ENCODE measurements at places on chromosomes 5 and 9. TPM values are rescaled to one million over a fixed set of nuclear protein-coding genes. Genes with fewer than 3 reads are reported as not detected.

LURAP1L gene
- 1.3 TPM for total RNA-seq

GRCh38 chr5:137078171-137078665, 420.9 kb downstream of the SPOCK1 start:
- peaks cover 31% of the 10 kb centered on the region for H3K4me1 ChIP-seq
- no peak overlapping the region for H3K4me3 ChIP-seq
- H3K36me3 ChIP-seq = no peaks in the 10 kb centered on the region
- no peak for DNase-seq

DNA sequence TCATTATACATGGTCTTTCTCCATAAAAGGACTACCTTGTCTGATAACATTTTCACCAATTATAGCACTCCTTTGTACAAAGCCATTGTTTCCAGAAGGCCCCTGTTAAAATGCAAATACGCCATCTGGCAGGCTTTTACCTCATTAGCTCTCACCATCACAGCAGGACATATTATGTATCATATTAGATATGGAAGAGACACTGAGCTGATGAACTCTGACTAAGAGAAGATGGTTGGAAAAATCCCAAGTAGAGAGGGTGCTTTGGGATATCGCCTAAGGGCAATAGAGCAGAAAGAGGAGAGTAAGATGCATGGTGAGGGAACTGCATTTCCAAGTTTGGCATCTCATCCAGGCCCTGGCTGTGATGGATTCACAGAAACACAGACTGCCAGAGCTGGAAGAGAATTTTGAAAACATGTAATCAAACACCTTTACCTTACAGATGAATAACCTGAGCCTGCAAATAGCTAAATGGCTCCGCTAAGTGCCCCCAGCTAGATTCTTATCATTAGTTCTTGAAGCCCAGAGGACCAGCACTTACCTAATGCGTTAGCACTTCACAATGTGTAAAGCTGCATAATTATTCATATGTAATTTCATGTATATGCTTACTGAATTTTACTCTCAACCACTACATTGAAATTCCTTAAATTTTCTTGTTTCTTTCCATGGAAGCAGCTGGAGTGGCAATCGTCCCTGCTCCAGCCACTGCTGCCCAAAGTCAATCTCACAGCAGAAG, 393.6 kb upstream of the IZUMO3 start:
- H3K27ac ChIP-seq = no peak overlapping the region
- H3K27me3 ChIP-seq = no peaks in the 10 kb centered on the region
- H3K4me3 ChIP-seq = no peak overlapping the region
- H3K4me1 ChIP-seq = peaks cover 26% of the 10 kb centered on the region
- H3K36me3 ChIP-seq = no peaks in the 10 kb centered on the region

DNA sequence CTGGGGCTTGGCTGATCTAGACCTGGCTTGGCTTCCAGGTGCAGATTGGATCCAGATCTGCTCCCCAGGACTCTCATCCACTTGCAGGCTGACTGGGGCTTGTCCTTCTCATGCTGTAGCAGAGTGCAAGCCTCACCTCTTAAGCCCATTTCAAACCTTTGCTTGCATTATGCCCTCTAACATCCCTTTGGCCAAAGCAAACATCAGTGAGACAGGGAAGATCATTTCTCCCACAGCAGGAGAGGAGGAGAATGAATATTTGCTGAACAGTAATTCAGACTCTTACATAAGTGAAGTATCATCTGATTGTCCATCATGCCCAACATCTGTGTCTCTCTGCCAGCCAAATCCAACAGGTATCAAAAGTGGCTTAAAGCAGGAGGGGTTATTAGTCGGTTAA, 194.9 kb downstream of the C9orf152 start:
- H3K4me1 ChIP-seq = peaks cover 5% of the 10 kb centered on the region
- no peaks in the 10 kb centered on the region for H3K27me3 ChIP-seq
- DNase-seq = no peak

GRCh38 chr9:78519786-78520185, 222.9 kb downstream of the PSAT1 start:
- no peaks in the 10 kb centered on the region for H3K4me1 ChIP-seq
- H3K4me3 ChIP-seq = no peak overlapping the region
- H3K27me3 ChIP-seq = no peaks in the 10 kb centered on the region
- no peak for DNase-seq
- H3K27ac ChIP-seq = no peak overlapping the region

HCN1 gene
- total RNA-seq = 6.9 TPM

TAF11L13 gene
- total RNA-seq = not detected

DNA sequence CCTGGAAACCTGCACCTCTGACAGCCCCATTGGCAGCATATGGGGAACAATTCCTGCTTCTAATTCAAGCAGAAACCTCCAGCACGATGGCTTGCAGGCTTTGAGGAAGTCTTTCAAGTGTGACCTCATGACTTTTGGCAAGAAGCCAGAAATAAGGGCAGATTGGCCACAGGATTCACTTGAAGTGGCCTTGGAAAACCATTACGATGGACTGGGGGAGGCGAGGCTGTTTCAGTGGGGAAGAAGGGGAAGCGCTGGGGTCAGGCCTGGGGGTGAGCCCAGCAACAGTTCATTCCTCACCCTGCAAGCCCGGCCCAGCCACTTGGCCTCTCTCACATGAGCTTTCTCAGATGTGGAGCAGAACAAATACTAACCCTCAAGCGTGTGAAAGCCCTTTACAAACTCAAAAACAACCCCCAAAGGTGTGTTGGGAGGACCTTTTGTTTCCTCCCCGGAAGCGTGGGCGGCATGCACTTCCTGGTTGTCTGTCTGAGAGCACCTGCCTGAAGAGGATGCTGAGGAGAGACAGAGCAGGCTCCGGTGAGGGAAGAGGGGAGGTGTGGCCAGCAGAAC, 26.9 kb upstream of the EEIG1 start:
- peak overlapping the region; percentile 87 for H3K27ac ChIP-seq
- H3K36me3 ChIP-seq = peaks cover 7% of the 10 kb centered on the region
- H3K4me3 ChIP-seq = no peak overlapping the region

HTR1A gene
- total RNA-seq = 0.46 TPM

GRCh38 chr9:35771534-35771933, 17.5 kb upstream of the MSMP start:
- H3K36me3 ChIP-seq = no peaks in the 10 kb centered on the region
- peaks cover 18% of the 10 kb centered on the region for H3K4me1 ChIP-seq
- H3K27ac ChIP-seq = no peak overlapping the region
- no peak for DNase-seq
- H3K27me3 ChIP-seq = no peaks in the 10 kb centered on the region

GRCh38 chr5:159050316-159051143, 49.2 kb downstream of the EBF1 start:
- H3K36me3 ChIP-seq = no peaks in the 10 kb centered on the region
- peak overlapping the region; percentile 48 for H3K4me3 ChIP-seq
- DNase-seq = no peak
- H3K27me3 ChIP-seq = peaks cover 97% of the 10 kb centered on the region
- H3K4me1 ChIP-seq = peaks cover 33% of the 10 kb centered on the region
- no peak overlapping the region for H3K27ac ChIP-seq

FAXDC2 gene
- 5.5 TPM for total RNA-seq

DNA sequence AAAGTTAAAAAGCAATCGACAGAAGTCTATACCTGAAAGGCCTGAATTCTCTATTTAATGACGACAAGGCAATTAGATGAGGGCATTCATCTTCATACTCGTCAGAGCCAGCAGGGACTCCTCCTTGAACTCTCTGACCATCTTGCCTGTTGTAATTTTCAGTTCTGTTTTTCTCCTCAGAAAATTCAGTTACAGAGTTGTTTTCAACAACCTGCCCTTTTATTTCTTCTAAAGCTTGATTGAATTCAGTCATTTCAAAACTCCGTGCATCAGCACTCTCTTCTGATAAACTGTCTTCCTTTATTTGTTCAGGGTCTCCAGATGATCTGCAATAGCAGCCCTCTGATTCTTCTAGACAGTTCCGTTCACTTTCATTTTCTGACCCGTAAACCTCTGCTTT, 15.6 kb downstream of the RIOK2 start:
- no peaks in the 10 kb centered on the region for H3K4me1 ChIP-seq
- no peak for DNase-seq
- H3K27ac ChIP-seq = no peak overlapping the region
- peaks cover 72% of the 10 kb centered on the region for H3K36me3 ChIP-seq

- H3K27me3 ChIP-seq = peaks cover 39% of the 10 kb centered on the region
- H3K4me3 ChIP-seq = peak overlapping the region; percentile 68
- H3K27ac ChIP-seq = peak overlapping the region; percentile 74
- H3K36me3 ChIP-seq = no peaks in the 10 kb centered on the region
- no peak for DNase-seq
Observed at GRCh38 chr5:139391570-139392323, 2.0 kb upstream of the MZB1 start.

DNA sequence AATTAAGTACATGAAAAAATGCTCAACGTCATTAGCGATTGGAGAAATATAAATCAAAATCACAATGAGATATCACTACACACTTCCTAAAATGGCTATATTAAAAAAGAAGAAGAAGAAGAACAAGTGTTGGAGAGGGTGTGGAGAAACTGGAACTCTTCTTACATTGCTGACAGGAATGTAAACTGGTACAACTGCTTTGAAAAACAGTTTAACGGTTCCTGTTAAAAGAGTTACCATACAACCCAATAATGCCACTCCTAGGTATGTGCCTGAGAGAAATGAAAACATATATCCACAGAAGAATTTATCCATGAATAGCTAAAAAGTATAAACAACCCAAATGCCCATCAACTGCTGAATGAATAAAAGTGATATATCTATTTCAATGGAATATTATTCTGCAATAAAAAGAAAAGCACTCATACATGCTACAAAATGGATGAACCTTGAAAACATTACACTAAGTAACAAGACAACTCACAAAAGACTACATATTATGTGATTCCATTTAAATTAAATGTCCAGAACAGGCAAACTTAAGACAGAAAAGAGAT, 9.0 kb downstream of the FEM1C start:
- H3K4me3 ChIP-seq = no peak overlapping the region
- H3K36me3 ChIP-seq = peaks cover 36% of the 10 kb centered on the region
- H3K27ac ChIP-seq = no peak overlapping the region
- H3K27me3 ChIP-seq = no peaks in the 10 kb centered on the region
- peaks cover 53% of the 10 kb centered on the region for H3K4me1 ChIP-seq

- H3K4me3 ChIP-seq = no peak overlapping the region
- H3K4me1 ChIP-seq = peaks cover 15% of the 10 kb centered on the region
- H3K27ac ChIP-seq = no peak overlapping the region
- H3K27me3 ChIP-seq = peaks cover 4% of the 10 kb centered on the region
Observed at GRCh38 chr5:180387798-180388197, 34.7 kb upstream of the GFPT2 start.

GRCh38 chr9:135343837-135344522, 135.6 kb upstream of the PPP1R26 start:
- no peaks in the 10 kb centered on the region for H3K36me3 ChIP-seq
- DNase-seq = peak; percentile 91
- H3K4me3 ChIP-seq = no peak overlapping the region
- H3K4me1 ChIP-seq = peaks cover 34% of the 10 kb centered on the region
- H3K27ac ChIP-seq = no peak overlapping the region

NDOR1 gene
- total RNA-seq = 40.3 TPM

IFNW1 gene
- not detected for total RNA-seq

C5orf58 gene
- total RNA-seq = 3.0 TPM

GRCh38 chr5:176578391-176578808, 29.3 kb downstream of the CDHR2 start:
- no peaks in the 10 kb centered on the region for H3K36me3 ChIP-seq
- H3K4me1 ChIP-seq = peaks cover 2% of the 10 kb centered on the region
- peak; percentile 90 for DNase-seq
- no peak overlapping the region for H3K4me3 ChIP-seq

HNRNPA0 gene
- total RNA-seq = 66.6 TPM

COMMD10 gene
- total RNA-seq = 44.8 TPM

DNA sequence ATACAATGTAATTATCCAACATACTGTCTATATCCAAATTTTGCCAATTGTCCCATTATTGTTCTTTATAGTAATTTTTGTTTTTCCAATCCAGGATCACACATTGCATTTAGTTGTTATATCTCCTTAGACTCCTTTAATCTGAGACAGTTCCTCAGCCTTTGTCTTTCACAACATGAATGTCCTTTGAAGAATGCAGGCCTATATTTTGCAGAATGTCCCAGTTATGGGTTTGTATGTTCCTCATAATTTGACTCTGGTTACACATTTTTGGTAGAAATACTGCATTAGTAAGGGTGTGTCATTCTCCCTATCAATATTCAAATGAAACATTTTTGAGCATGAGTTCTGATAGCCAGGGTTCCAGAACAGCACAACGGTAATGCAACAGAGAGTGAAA, 6.7 kb downstream of the CD180 start:
- H3K4me3 ChIP-seq = no peak overlapping the region
- peaks cover 20% of the 10 kb centered on the region for H3K4me1 ChIP-seq
- H3K36me3 ChIP-seq = peaks cover 13% of the 10 kb centered on the region
- H3K27ac ChIP-seq = no peak overlapping the region
- H3K27me3 ChIP-seq = no peaks in the 10 kb centered on the region

DMGDH gene
- total RNA-seq = 0.35 TPM

COL15A1 gene
- 0.44 TPM for total RNA-seq

DNA sequence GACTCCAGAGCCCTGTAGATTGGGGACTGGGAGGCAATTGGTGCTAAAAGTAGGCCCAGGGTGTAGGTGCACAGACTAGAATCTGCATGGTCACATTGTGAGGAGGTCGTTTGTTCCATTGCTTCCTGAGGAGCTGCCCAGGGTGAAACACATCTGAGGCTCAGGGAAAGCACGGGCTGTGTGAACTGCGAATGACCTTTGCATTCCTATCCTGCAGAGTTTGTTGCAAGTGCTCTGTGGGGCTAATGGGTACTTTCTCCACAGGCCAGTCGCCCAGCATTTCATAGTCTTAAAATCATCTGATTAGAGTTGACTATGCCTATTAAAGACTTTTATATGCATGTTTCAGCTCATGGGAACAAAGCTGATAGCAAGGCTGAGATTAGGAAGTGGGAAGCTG, 14.4 kb upstream of the SLC46A2 start:
- no peak for DNase-seq
- H3K27me3 ChIP-seq = peaks cover 27% of the 10 kb centered on the region
- no peak overlapping the region for H3K27ac ChIP-seq

FSTL4 gene
- 5.0 TPM for total RNA-seq

DNA sequence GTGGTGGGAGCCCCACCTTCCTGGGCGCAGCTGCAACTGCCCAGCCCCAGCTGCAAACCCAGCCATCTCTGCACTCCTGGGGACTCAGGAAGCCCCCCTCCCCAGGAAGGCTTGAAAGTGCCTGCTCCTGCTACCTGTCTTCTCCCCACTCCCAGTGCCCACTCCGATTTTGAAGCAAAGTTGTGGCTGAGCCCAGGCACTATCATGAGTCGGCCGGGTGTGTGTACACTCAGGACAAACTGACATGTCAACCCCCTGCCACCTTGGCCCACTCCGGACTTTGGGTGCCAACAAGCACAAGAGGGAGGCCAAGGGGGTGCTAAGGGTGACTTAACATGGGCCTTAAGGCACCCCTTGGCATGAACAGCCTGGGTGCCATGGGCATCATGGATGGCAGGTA, 325.5 kb upstream of the PTGER4 start:
- no peaks in the 10 kb centered on the region for H3K4me1 ChIP-seq
- no peak overlapping the region for H3K27ac ChIP-seq
- H3K27me3 ChIP-seq = no peaks in the 10 kb centered on the region
- DNase-seq = no peak
- no peaks in the 10 kb centered on the region for H3K36me3 ChIP-seq

- no peaks in the 10 kb centered on the region for H3K27me3 ChIP-seq
- H3K4me1 ChIP-seq = peaks cover 11% of the 10 kb centered on the region
- no peak overlapping the region for H3K4me3 ChIP-seq
- H3K27ac ChIP-seq = peak overlapping the region; percentile 11
Observed at GRCh38 chr5:6359555-6360322, 18.6 kb downstream of the MED10 start.

MSX2 gene
- total RNA-seq = 0.73 TPM

MLANA gene
- not detected for total RNA-seq

GRCh38 chr9:118975736-118976135, 393.5 kb downstream of the BRINP1 start:
- peaks cover 6% of the 10 kb centered on the region for H3K4me1 ChIP-seq
- DNase-seq = no peak
- no peaks in the 10 kb centered on the region for H3K27me3 ChIP-seq
- H3K36me3 ChIP-seq = no peaks in the 10 kb centered on the region
- no peak overlapping the region for H3K27ac ChIP-seq
